Osteoblast (primary cell): ENCODE measurements at places on chromosomes 5 and 9. TPM values are rescaled to one million over a fixed set of nuclear protein-coding genes. Genes with fewer than 3 reads are reported as not detected.

- H3K27me3 ChIP-seq = no peaks in the 10 kb centered on the region
- H3K4me1 ChIP-seq = peaks cover 31% of the 10 kb centered on the region
- no peak overlapping the region for H3K27ac ChIP-seq
- no peaks in the 10 kb centered on the region for H3K36me3 ChIP-seq
- no peak overlapping the region for H3K4me3 ChIP-seq
- no peak for DNase-seq
These were observed 3.2 kb upstream of the IRX2 start for GRCh38 chr5:2754581-2755075.

- peaks cover 3% of the 10 kb centered on the region for H3K4me1 ChIP-seq
- no peaks in the 10 kb centered on the region for H3K36me3 ChIP-seq
- no peak overlapping the region for H3K27ac ChIP-seq
- no peak for DNase-seq
- H3K4me3 ChIP-seq = no peak overlapping the region
These were observed 3.5 kb upstream of the ZNF618 start for GRCh38 chr9:113872485-113873143.

ROPN1L gene
- 0.59 and 0.72 TPM in 2 replicates for total RNA-seq

OR1K1 gene
- total RNA-seq = not detected in 2 replicates

CTSV gene
- total RNA-seq = 0.29 and 0.36 TPM in 2 replicates
